GM18507 (cell line): ENCODE measurements at places on chromosomes 7 and 10.

DNA sequence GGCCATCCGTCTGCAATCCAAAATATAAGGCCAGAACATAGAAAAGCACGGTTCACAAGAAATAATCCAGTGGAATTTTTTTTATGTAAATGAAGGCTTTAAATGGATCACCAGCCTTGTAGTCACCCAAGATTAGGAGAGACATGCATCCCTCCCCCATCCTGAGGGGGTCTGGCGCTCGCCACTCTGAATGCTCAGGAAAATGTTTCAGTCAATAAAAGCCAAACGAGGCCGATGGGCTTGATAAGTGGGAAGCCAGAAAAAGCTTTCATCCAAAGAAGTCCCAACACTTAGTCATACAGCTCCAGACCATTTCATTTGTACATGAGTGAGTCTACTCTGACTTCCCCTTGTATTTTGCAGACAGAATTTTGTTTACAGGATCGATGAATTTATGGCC is 631.8 kb downstream of the GRID1 start:
- DNase-seq = no peak

- no peak for DNase-seq
Measured at GRCh38 chr10:42943025-42943818, 133.6 kb upstream of the RET start.

GRCh38 chr10:89097226-89097625 is 106.6 kb downstream of the FAS start:
- no peak for DNase-seq

DNA sequence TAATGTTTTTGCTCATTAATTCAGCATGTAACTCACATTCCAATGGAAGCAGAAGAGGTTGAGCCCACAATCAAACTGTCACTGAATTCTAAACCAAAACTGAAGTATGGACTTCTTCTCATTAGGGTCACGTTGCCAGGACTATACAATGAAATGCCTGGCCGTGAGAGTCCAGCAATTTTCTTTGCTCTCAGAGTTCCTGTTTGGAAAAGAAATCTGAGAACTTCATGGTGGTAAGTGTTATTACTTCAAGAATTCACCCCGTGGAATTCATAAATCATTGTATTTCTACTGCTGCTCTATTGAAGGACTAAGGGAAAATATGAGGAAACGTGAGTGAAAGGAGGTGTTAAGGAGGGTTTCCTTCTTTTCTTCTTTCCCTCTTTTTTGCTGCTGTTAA is 441.8 kb upstream of the AKR1E2 start:
- no peak for DNase-seq

DNA sequence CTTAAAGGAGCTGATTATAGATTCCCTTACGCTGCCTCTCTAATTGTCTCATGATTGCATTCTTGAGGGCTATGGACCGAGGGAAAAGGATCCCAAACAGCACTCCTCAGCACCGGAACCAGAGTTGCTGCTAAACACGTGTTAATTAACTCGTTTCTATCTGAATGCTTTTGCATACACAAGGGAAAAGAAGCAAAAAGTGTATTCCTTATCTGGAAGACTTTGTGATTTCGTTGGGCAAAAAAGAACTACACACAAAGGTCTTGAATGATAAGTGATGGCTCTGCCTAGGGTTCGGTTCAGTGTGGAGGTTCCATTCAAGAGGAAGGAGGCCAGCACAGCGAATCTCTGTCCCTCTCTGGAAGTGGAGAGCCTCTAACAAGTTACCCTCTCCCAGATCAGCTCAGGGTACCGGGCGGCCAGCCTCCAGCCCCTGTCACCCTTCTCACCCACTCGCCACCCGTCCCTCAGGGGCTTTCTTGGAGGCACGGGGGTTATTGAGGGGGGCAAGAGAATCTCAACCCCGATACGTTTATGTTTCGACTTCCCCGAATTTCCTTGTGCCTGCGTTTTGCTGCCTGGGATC is 515 bp upstream of the SLC4A2 start:
- no peak for DNase-seq

GRCh38 chr7:32206488-32206887 is 136.3 kb upstream of the PDE1C start:
- no peak for DNase-seq

DNA sequence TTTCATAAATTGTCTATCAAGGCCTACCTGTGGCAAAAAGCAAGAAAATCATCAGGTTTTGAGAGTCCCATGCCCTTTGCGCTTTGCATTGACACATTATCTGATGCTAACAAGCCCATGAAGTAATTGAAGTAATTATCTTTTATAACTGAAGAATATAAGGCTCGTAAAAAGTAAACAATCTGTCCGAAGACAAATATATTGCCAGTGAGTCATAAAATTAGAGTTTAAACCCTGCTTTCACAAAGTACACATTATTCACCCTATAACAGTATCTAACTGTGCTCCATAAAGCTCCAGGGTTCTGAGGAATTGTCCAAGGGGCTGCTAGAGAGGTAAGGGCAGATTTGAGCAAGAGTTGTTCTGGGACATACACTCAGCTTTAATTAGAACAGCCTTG is 102.3 kb upstream of the PPP1R3A start:
- no peak for DNase-seq

GRCh38 chr10:13851906-13852305 is 265.1 kb downstream of the PRPF18 start:
- DNase-seq = no peak

DNA sequence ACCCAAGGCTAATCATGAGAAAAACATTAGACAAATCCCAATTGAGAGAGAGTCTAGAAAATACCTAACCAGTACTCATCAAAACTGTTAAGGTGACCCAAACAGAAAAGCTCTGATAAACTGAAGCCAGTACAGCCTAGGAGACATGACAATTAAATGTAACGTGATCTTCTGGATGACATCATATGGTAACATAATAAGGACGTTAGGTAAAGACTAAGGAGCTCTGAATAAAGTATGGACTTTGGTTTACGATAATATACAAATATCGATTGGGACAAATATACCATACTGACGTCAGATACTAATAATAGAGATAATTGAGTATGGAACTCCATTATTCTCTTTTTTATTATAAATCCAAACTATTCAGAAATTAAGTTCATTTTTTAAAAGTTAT is 561.1 kb upstream of the STEAP1 start:
- no peak for DNase-seq

GRCh38 chr7:50372923-50373322 is 68.4 kb downstream of the IKZF1 start:
- no peak for DNase-seq

DNA sequence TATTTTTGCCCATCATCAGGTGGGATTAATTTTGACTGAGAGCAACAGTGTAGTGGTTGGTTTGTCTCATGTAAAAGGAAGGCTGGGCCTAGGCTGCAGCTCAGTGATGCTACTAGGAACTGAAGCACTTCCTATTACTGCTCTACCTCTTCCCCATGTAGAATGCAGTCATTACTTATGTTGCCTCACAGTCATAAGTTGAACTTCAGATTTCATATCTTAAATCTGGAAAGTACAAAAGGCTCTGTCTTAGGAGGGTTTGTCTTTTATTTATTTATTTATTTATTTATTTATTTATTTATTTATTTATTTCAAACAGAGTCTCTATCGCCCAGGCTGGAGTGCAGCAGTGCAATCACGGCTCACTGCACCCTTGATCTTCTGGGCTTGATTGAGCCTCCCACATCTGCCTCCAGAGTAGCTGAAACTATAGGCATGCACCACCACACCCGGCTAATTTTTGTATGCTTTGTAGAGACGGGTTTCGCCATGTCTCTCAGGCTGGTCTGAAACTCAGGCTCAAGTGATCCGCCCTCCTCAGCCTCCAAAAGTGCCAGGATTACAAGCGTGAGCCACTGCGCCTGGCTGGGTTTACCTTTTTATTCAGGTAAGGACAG is 721.7 kb upstream of the GALNT17 start:
- no peak for DNase-seq

DNA sequence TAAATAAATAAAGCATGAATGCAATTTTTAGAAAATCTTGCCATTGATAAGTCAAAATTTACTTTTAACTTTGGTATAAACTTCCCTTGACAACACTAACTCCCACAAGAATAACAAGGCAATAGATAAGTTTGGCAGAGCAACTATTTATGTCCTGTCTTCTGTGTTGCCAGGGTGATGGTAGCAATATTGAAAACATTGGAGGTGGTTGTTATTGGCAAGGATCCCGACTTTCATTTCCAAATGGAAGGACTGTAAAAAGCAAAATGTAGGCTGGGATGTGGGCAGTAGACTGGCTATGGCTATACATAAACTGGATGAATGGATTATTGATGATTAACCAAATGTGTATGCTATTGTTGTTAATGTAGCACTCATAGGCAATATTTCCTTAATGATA is 134.9 kb upstream of the CACNA2D1 start:
- DNase-seq = no peak

DNA sequence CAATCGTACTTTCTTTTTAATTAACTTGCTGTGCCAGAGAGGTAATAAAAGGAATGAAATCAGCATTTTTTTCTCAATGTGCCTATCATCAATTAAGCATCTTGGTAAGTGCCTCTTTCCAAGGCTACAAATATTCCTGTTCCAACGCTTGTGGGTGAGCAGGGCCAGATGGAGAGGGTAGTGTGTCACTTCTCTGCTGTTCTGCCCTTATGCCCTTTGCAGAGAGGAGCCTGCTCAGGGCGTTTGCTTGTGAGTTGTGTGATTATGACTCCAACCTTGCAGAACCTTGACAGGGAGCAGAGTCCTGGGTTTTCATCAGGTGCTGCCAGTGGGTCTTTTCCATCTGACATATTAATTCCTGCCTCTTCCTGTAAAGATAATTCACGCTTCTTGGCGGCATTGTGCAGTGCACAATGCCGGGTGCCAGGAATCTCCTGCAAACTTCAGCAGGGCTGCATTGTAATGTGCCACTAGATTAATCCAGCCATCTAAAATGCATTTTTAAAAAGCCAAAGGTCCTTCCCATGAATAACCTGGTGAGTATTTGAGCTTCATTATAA is 234.4 kb downstream of the ARHGAP12 start:
- no peak for DNase-seq

DNA sequence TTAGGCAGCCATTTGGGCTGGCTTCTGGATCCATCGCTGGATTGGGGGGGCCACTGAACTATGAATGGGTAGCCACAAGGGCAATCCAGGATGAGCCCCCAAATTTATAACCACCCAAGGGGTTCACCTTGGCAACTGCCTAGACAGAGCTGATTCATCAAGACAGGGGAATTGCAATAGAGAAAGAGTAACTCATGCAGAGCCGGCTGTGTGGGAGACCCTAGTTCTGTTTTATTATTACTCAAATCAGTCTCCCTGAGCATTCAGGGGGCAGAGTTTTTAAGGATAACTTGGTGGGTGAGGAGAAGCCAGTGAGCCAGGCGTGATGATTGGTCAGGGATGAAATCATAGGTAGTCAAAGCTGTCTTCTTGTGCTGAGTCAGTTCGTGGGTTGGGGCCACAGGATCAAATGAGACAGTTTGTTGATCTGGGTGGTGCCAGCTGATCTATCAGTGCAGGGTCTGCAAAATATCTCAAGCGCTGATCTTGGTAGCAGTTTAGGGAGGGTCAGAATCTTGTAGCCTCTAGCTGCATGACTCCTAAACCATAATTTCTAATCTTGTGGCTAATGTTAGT is 57.9 kb downstream of the DNAJB9 start:
- DNase-seq = no peak

GRCh38 chr10:78589687-78590086 is 479.1 kb upstream of the ZMIZ1 start:
- no peak for DNase-seq

- DNase-seq = no peak
Measured at GRCh38 chr10:27344568-27345454, 104.2 kb upstream of the ACBD5 start.

- DNase-seq = no peak
Measured at GRCh38 chr7:30694774-30695721, 12.8 kb upstream of the CRHR2 start.

- DNase-seq = no peak
Measured at GRCh38 chr10:21529032-21529910, 3.8 kb upstream of the SKIDA1 start.

GRCh38 chr7:132353936-132354335 is 222.3 kb downstream of the PLXNA4 start:
- no peak for DNase-seq

DNA sequence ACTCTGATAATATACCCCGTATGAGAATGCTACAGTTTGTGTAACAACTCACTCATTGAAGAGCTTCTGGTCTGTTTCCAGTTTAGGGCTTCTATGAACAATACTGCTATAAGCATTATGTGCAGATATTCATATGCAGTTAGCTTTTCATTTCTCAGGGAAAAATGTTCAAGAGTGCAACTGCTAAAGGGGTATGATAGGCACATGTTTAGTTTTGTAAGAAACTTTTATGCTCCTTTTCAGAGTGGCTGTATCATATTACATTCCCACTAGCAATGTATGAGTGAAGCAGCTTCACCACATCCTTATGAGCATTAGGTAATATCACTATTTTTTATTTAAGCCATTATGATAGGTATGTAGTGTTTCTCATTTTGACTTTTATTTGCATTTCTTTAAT is 182.6 kb upstream of the CXCL12 start:
- no peak for DNase-seq

GRCh38 chr10:71045936-71046335 is 157.6 kb upstream of the PCBD1 start:
- no peak for DNase-seq

DNA sequence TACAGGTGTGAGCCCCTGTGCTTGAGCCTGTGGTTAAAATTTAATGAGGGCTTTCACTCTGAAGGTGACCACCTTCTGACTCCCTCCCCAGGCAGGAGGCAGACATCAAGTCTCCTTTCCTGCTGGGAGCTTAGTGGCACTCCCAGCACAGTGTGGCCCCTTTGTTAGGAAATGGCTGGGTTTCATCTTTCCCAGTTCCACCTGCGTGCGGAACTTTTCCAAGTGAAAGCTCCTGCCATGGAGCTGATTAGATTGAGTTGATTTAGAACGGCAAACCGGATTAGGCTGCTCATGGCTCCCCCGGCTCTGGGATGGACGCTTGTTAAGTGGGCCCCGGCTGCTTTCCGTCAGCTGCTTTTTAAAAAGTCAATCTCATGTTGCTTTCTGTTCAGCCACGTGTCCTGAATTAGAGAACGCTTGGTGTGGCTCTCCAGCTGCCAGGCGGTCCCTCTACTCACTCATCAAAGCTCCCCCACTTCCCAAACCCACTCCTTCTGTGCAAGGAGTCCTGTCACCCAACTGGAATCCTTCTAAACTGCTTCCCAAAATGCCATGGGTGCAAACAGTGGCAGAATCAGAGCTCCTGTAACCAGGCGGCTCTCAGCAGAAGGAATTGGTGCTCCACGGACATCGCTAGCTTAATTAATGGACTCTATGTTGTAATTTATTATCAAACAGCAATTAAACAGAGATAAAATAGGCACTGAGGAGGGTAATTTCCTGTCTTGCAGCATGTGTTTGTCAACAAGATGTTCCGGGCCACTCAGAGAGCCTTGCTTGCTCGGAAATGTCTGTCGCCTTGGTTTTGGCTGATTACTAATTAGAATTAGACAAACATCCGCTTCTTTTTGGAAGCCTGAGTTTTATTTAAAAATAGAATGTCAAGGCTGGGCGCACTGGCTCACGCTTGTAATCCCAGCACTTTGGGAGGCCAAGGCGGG is 551.2 kb downstream of the GALNT17 start:
- DNase-seq = no peak

DNA sequence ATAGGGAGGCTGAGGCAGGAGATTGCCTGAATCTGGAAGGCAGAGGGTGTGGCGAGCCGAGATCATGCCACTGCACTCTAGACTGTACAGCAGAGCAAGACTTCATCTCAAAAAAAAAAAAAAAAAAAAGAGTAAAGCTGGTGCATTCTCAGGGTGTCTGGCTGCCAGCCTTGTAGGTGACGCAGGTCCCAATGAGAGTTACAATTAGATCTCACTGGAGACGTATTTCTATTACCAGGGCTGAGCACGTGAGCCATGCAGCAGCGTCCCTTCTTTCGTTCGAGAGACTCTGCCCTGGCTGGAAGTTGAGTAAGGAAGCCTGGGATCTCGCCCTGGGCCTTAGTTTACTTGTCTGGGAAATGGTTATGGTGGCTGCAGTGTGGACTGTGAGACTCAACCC is 22.4 kb upstream of the ZMIZ1 start:
- no peak for DNase-seq
